ENCODE measurements at places on chromosomes 5 and 9.

DNA sequence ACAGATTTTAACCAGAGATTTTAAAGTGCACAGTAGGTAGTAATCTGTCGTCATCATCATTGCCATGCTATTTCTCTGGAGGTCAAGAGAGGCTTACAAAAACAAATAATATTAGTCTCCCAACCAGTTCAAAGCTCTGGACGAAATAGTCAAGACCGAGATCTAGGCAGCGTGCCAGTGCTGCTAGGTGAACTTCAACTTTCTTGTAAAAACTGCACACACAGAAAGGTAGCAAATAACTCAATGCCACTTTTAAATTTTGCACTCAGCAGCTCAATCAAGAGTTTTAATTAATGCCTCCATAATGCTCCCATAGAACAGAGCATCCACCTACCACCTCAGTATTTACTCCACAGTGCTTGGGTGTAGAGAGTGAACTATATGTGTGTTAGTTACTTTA, 656.8 kb downstream of the IRX1 start:
- no peak for DNase-seq

DNA sequence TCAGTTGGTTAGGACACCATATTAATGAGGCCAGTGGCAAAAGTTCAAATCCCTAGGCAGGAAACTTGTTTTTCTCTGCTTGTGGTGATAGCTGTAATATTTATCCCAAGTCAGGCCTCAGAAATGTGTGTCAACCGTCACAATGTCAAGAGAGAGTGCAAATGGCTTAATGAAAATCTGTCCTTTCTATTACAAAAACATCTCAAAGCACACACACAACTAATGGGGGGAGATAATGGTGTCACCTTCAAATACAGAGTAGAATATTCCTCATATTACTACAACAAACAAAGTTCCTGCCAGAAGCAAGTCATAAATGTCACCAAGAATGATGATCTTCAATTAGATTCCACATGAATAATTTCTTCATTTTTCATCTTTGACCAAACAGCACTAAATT, 127.2 kb upstream of the MARCHF11 start:
- no peak for DNase-seq

GRCh38 chr9:122551371-122551770, 1.5 kb upstream of the OR1N2 start:
- DNase-seq = no peak

- no peak for DNase-seq
These were observed 274.5 kb downstream of the NSG2 start for GRCh38 chr5:174320051-174320450.

DNA sequence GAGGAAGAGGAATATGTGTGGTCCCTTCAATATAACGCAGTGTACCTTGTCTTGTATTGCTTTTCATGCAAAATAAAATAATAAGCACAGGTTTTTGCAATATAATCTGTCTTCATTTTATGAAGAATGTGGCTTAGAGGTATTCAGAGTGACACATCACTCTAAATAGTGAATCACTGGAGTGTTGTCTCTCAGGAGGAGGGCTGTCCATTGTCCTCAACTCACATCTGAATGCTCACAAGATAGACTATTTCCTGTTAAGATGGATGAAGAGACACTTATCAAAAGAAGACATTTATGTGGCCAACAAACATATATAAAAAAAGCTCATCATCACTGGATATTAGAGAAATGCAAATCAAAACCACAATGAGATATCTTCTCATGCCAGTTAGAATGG, 1147.5 kb upstream of the C9orf72 start:
- no peak for DNase-seq

- no peak for DNase-seq
These were observed 300.1 kb downstream of the ASTN2 start for GRCh38 chr9:117114768-117115167.

DNA sequence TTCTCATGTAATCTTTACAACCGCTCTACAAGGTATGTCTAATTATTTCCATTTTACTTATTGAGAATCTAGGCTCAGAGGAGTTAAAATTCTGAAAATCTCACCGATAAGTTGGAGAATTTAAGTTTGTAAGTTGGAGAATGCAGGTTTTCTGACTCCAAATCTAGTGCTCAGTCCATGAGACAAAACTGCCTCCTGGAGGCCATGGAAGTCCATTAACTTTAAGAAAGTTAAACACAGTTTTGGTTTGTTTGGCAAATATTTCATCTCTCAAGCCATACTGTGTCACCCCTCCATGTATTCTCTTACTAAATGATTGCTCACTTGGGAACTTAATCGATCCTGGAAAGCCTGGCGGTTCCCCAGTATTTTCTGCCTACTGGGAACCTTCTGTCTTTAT, 52.6 kb downstream of the INIP start:
- DNase-seq = no peak

- no peak for DNase-seq
These were observed 400 bp downstream of the KDM4C start for GRCh38 chr9:6758248-6758497.

- DNase-seq = no peak
These were observed 21.1 kb upstream of the IGFBPL1 start for GRCh38 chr9:38445154-38446043.

DNA sequence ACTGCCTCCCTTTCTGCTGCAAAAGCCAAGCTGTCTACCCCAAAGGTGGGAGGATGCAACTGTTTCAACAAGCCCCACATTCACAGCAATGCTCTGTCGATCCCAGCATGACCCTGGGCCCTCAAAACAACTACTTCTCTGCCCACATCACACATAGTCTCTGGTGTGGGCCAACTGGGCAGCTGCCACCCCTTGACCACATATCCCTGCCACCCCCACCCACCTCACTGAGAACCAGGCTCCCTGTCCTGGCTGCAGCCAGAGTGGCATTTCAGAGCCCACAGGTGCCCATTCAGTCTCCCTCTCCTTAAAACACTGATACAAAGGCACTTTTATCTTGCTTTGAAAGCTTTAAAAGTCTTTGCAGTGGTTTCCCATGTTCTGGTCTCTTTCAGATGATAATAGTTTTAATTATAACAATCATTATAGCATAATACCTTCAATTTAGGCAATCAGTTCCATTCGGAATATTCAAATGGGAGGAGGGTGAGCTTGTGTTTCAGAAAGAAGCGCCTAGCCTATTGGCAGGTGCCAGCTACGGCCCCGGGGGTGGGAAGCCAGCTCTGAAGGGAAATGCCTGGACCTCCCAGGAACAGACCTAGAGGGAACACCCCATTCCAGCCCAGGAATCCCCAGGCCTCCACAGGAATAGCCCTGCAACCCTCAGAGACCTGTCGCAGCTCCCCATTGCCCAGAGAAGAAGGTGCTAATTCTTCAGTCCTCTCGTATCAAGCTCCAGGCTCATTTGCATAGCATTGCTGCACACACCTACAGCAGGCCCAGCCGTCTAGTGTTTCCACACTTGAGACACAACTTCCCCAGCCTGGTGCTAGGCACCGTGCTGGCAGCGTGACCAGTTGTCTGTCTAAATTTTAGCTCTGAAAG, 90.8 kb downstream of the C5orf15 start:
- no peak for DNase-seq

GRCh38 chr5:171162596-171162995, 146.5 kb upstream of the TLX3 start:
- DNase-seq = no peak

GRCh38 chr5:134547579-134547978, 22.1 kb downstream of the JADE2 start:
- peak; percentile 36 for DNase-seq

DNA sequence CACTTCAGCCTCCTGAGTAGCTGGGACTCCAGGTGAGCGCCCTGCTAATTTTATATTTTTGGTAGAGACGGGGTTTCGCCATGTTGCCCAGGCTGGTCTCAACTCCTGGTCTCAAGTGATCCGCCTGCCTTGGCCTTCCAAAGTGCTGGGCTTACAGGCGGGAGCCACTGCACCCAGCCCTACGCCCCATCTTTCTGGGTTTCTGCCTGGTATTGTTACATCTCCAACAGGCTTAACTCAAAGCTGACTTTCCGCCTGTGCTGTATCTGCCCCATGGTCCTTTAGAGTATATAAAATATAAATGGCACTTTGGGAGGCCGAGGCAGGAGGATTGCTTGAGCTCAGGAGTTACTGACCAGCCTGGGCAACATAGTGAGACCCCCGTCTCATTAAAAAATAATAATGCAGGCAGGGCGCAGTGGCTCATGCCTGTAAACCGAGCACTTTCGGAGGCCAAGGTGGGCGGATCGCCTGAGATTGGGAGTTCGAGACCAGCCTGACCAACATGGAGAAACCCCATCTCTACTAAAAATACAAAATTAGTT, 36.5 kb upstream of the GLDC start:
- peak; percentile 55 for DNase-seq

DNA sequence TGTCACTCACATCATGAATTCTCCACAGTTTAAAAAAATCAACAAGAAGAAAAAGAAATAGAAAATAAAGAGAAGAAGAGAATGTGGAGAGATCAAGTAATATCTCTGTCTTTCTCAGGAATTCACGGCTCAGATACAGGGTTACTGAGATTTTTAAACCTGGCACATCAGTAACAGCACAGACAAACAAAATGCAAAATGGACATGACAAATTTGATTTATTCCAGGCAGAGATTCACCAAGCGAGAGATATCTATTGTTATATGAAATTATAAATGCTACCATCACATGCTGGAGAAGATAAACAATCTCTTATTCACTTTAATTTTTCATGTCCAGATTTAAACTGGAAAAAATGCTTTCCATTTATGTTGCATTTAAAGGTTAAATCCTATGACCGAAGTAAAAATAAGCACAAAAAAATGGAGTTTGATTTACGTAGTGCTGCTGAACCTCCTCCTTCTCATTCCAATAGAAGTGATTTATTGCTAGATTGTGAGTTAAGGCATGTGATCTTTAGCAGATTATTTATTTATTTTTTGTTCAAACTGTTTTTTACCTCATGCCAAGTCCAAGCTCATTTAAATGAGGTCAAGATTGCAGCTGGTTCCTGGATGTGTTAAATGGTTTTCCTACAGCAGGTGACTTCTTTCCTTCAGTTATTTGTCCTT, 926.4 kb downstream of the MAT2B start:
- DNase-seq = no peak

GRCh38 chr5:6176102-6176693, 202.1 kb downstream of the MED10 start:
- no peak for DNase-seq

DNA sequence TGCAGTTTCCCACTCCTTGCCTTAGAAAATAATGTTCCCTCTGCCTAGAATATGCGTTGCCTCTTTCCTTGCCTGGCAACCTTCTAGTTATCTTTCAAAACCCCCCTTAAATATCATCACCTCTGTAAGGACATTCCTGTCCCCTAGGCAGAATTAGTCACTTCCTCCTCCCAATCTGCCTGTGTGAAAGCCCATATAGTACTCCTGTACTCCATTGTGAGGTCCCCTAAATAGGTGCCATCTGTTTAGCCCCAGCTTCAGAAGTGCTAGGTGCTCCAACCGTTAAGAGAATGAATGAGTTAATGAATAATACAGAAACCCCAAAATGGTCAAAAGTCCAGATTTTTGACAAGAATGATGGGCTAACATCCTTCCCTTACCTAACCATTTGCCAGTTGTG, 181.4 kb downstream of the GDNF start:
- no peak for DNase-seq

DNA sequence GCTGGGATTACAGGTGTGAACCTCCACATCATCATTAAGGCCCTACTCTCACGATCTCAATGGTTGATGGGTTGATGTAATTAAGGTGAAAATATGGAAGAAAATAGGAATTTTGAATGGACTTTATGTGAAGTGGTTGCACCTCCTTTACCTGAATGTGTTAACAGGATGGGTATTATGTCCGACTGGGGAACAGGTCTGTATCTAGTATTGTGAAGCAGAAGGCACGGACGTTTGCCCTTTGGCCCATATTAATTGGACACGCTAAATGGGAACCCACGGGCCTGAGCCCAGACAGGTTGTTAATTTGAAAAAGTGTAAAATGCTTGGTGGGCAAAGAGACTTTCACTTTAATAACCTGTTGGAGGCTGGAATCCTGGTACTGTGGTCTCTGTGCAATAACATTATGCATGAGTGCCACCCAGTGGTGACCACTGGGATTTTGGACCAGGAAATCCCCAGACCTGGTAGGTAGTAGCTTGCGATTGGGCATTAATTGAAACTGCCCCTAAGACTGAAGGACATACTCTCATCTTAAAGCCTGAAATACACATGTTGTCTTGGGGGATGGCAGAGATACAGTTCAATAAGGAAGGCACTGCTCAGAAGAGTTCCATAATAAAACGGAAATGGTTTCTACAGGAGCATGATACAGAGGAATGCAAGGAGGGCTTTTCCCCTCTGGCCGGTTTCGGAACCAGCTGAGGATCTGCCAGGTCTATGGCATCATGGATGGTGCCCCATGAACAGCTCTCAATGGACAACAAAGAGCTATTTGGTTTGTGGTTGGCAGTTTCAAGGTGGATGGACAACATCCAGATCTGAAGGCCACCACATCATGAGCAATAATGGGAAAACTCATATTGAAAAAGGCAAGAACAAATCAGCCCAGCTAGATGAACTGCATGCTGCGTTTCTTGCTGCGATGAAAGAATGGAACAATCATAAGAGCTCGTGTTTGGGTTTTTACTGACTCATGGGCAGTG, 26.2 kb upstream of the BICD2 start:
- DNase-seq = peak; percentile 84

- DNase-seq = no peak
These were observed 117.4 kb downstream of the SMARCA2 start for GRCh38 chr9:2132484-2133082.

- DNase-seq = peak; percentile 79
These were observed 1058.5 kb upstream of the DMAC1 start for GRCh38 chr9:8857926-8858595.

GRCh38 chr9:31140316-31140715, 1244.1 kb upstream of the ACO1 start:
- DNase-seq = no peak

GRCh38 chr5:151534350-151534749, 56.8 kb downstream of the FAT2 start:
- DNase-seq = no peak

DNA sequence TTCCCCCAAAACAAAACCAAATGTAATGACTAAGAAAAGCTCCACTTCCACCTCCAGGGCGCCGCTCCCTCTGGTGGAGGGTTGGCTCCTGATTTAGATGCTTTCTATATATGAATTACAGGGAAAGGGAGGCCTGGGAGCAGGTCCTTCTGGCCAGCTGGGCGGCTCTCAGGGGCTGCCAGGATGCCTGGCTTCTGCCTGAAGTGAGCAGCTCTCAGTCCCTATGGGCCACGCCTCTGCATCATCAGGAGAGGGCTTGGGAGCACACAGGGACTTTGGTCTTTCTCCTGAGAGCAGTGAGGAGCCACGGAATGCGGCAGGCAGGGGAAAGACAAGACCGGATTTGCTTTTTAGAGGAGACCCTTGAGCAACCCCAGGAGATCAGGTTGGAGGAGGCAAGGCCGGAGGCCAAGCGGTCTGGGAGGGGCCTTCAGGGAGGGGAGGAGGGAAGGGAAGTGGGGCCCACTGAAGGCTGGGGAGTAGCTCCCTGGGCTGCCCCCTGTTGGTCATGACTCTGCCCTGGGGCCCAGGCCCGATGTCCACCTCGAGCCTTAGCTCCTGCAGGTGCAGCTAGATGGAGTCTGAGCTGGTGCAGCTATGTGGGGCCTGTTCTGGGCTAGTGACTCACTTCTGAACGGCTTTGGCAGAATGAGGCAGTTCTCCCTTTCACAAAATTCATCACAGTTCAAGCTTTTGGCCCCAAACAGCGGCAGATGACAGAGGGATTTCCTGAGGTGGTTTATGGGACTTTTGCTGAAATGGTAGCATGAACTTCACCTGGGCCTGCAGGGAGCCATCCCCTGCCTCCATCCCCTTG, 11.3 kb upstream of the GRHPR start:
- DNase-seq = no peak

Data from pancreas (tissue), 10 donors.